D721Med (cell line): ENCODE measurements at places on chromosomes 6 and 20.

- no peak for DNase-seq
Observed at GRCh38 chr6:45650524-45651135, 272.9 kb upstream of the SUPT3H start.

- no peak for DNase-seq
Observed at GRCh38 chr20:38591474-38592410, 9.9 kb upstream of the ARHGAP40 start.

GRCh38 chr6:115363379-115363778 is 697.3 kb downstream of the FRK start:
- DNase-seq, result no peak

DNA sequence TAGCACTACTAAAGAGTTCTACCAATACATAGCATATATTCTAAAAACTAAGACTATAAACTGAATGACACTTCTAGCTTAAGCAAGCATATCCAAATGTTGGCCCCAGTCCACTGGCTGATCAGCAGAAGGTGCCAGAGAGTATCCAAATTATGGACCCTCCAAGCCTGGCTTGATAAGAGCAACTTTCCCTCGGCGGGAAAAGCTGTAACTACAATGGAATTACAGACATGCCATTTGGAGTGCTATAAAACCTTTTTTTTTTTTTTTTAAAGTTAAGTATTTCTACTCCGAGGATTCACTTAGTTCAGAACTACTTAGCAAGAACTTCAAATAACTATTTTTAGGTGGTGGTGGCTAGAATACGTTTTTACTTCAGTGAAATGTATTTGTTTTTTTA is 94.6 kb downstream of the EPB41L2 start:
- no peak for DNase-seq

DNA sequence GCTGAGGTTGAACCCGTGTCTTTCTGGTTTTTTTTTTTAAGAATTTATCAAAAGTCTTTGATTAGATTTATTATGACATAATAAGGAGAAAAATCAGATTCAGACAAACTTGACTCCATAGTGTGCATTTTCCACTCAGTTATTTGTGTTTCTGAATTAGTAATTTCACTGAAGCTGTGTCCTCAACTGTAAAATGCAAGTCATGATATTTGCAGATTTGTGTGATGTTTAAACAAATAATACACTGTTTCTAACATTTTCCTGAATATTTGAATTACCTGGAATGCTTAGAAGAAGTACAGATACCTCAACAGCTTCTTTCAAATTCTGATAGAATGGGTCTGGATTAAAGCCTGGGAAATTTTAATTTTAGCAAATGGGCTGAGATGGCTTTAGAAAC is 1050.3 kb upstream of the MAP3K7 start:
- DNase-seq, result no peak

GRCh38 chr6:128694303-128695009 is 174.1 kb upstream of the PTPRK start:
- DNase-seq, result no peak

DNA sequence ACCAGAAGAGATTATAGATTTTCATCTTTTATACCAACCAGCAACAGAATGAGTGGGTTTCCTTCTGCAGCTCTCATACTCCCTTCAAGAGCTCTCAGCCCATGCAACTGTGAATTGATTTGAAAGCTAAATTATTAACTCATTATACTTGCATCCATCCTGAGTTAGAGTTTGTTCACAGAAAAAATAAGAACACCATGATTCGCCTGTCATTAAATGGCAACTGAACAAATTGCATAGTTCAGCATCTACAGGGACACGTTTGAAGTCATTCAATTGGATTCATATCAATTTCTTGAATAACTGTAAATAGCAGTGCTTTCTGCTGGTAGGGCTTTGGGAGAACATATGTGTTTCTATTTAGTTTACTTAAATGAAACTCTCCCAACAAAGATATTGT is 65.7 kb downstream of the NKAIN2 start:
- no peak for DNase-seq

- DNase-seq, result no peak
Observed at GRCh38 chr6:107330168-107330567, 129.2 kb downstream of the PDSS2 start.

GRCh38 chr6:75766387-75766786 is 17.3 kb downstream of the MYO6 start:
- no peak for DNase-seq

- no peak for DNase-seq
Observed at GRCh38 chr20:4645109-4645508, 76.6 kb upstream of the PRND start.

- no peak for DNase-seq
Observed at GRCh38 chr6:106520711-106521401, 108.4 kb downstream of the RTN4IP1 start.

GRCh38 chr6:71137973-71138372 is 150.6 kb upstream of the OGFRL1 start:
- no peak for DNase-seq

- DNase-seq, result no peak
Observed at GRCh38 chr6:81304466-81304865, 448.0 kb downstream of the TENT5A start.

DNA sequence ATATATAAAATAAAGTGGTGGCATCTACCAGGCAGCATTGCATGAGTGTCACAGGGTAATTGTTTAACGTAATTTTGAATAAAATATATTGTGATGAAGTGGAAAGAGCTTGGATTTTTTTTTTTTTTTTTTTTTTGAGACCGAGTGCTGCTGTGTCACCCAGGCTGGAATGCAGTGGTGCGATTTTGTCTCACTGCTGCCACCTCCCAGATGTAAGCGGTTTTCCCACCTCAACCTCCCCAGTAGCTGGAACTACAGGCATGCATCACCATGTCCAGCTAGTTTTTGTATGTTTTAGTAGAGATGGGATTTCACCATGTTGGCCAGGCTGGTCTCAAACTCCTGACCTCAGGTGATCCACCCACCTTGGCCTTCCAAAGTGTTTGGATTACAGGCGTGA is 81.1 kb upstream of the SMIM8 start:
- no peak for DNase-seq

DNA sequence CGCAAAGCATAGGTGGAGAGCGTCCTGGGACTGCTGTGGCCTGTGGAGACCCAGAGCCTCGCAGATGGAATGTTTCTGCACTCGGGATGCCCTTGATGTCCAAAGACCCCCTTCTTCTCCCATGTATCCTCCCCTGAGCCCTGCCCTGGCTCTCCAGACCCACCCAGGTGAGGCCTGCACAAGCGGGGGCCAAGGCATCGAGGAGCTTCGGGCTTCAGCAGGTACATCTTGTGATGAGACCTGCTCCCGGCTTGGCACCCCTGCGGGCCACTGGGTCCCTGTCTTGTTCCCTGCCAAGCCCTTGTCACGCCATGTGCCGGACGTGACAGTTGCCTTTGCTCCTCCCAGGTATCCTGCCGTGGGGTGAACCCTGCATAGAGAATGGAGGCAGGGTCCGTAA is 85.2 kb downstream of the RAMACL start:
- no peak for DNase-seq

GRCh38 chr6:157223511-157223910 is 99.8 kb downstream of the TMEM242 start:
- DNase-seq, result no peak

DNA sequence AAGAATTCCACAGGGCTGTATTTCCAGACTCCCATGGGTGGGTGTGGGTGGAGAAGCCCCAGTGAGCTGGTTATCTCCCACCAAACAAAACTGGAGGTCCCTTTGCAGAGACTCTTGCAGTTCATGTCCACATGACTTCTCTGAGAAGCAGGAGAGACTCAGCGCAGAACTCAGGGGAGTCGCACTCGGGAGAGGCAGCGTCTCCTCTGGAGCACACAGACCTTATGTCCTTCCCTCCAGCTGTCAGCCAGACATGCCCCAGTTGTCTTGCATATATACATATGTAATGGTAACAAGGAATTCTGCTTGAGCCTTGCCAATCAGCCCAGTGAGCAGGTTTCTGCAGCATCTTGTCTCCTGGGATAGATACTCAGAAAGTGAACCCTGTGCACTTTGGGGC is 23.8 kb downstream of the MYT1 start:
- no peak for DNase-seq
